Globus pallidus (tissue), 1 donor: ENCODE measurements at places on chromosomes 13 and 19.

GRCh38 chr13:91572439-91572838 lies 174.0 kb downstream of the GPC5 start:
- no peak for DNase-seq

DNA sequence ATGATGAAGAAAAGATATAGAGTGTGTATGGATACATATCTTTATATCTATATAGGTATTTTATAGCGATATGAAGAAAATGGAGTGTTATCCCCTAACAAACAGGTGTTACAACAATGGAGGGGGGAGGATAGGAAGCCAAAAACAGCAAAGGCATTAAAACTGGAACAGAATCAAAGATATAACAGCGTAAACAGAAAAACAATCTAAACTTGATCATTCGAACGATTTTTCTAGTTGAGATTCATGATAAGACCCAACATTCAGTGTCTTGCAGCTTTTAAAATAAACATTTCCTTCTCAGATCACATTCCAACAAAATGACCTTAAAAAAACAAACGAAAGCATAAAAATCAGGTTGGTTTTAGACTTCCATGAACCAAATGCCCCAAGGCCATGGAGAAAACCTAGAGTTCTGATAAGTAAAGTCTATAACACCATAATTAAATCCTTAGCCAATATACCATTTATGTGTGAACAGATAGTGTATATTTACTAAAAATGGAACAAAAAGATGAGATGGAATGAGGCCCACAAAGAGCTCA lies 55.7 kb downstream of the CAB39L start:
- no peak for DNase-seq

- no peak for DNase-seq
These were observed 217.5 kb downstream of the ABCC4 start for GRCh38 chr13:95083758-95084157.

DNA sequence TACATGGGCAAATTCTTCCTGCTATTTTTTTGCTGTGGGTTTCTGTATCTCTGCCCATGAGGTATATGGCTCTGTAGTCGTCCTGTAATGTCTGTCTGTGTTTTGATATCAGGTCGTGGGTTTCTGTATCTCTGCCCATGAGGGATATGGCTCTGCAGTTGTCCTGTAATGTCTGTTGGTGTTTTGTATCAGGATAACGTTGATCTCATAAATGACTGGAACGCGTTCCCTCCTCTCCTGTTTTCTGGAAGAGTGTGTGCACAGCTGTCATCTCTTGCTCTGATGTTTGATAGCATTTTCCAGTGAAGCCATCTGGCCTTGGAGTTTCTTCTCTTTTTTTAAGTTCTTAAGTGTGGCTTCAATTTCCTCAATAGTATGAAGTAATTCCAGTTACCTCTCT lies 57.2 kb downstream of the SOX1 start:
- no peak for DNase-seq

DNA sequence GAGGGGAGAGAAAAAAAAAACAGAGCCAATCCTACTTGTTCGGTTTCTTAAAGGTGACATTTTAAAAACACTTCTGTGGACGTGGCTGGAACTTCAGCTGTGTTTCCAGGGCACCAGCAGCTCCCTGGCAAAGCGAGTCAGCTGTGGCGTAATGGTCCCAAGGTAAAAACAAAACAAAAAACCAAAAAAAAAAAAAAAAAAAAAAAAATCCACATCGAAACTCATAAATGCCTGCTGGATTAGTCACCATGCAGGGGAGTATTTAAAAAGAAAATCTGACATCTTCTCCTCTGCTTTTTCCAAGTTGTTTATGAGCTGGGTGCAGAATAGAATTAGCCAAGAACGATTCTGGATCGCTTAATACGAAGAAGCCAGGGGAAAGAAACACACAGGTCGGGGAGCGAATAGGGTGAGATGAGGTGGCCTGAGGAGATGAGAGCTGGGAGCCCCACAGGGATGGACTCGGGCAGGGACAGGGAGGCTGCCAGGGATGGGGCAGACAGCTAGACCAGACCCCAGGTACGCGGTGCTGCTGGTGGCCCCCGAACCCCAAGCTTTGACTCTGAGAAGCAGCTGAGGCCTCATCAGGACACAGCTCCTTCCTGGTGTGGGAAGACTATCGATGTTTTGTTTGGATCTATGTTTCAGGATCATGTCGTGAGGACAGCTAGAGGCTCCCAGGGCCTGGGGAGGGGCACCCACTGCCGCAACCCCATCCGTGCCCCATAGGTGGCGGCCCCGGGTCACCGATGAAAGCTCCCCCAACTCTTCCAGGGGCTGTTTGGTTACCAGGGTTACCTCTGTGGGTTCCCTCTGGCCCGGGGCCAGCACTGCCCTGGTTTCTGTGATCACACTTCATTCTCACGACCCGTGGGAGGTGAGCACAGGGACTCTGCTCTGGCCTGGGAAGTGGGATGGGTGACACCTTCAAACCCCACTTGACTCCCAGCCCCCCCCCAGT lies 3.1 kb upstream of the CTXN1 start:
- DNase-seq, result no peak

DNA sequence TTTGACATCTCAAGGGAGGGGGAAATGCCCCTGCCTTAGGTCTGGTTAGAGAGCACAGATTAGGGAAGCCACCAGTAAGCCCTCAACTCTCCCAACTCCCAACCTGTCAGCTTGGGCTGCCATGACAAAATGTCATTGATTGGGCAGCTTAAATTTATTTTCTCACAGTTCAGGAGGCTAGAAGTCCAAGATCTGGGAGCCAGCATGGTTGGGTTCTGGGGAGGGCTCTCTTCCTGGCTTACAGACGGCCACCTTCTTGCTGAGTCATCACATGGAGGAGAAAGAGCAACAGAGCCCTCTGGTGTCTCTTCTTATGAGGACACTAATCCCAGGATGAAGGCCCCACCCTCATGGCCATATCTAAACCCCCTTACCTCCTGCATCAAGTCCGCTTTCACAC lies 24.2 kb downstream of the C19orf12 start:
- no peak for DNase-seq

- DNase-seq, result no peak
These were observed 70.4 kb downstream of the SUCLA2 start for GRCh38 chr13:47930649-47931165.

DNA sequence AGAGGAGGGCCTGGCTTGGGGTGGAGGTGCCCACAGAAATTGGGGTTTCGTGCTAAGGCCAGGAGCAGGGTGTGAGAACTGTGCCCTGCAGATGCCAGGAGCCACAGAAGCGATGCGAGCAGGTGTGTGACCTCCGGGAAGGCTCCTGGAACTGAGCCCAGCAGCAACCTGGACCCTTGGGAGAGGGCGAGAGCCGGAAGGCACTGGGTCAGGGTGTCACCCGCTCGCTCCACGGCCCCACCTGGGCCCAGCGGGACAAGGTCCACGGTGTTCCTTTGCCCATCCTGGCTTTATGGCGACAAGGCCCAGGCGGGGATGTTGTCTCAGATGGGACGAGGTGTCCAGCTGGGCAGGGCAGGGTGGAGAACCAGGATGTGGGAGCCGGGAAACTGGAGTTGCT lies 4.2 kb downstream of the MISP start:
- DNase-seq, result no peak

- DNase-seq, result no peak
These were observed 23.9 kb downstream of the OPA3 start for GRCh38 chr19:45560686-45561085.

DNA sequence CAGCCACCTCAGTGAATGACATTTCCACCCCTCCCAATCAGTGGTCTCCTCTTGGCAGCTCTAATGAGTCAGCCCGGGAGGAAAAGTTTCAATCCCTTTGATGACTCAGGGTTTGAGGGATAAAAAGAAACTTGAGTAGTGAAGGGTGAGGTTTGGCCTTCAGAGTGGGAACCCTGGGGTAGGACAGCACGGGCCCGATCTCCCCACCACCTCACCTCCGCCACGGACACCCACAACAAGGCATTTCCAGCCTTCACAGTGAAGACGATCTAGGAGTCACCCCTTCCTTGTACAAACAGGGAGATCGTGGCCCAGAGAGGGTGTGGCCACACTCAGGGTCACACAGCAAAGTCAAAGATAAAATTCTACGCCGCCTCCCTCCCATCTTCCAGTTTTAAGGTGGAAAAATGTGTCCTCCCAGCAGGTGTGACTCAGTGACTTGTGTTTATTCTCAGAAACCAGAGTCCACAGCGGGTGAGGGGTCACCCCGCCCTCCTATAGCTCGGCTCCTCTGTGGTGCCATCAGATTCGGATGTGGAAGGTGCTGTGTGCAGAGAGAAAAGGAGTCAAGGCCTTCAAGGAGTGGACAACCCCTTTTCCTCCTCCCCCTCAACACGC lies 12.3 kb downstream of the CIB3 start:
- no peak for DNase-seq

DNA sequence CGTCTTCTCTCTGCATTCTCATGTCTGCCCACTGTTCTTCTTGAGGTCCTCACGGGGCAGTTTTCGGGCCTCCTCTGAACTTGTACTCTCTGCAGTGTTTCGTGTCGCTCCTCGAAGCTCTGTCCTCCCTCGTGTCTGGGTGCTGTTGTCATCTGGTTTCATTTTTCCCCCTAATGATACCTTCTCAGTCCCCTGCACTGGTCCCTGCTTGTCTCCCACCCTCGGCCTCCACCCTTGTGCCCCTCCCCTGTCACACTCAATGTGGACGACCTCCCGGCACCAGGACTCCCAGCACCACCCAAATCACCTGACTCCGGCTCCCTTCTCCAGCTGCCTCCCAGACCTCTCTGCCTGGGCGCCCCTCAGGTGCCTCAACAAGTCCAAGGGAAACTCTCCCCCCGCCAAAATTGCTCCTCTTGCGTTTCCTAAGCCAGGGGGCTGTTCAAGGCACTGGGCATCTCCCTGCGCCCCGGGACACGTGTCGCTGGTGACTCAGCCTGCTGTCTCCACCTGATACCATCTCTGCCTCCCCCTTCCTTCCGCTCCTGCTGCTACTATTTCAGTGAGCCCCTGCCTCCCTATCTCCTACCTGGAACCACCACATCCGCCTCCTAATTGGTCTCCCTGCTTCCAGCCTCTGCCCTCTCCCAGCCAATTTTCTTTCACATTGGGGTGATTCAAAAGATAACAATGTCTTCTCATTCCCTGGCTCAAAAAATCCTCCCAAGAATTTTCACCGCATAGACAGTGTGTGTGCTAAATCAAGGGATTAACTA lies 49.5 kb downstream of the RFX2 start:
- no peak for DNase-seq

- DNase-seq, result no peak
These were observed 1.8 kb upstream of the PLIN5 start for GRCh38 chr19:4536798-4537197.

GRCh38 chr13:99230991-99231390 lies 27.2 kb downstream of the GPR18 start:
- no peak for DNase-seq

- DNase-seq, result no peak
These were observed 3.9 kb downstream of the EEF2 start for GRCh38 chr19:3981373-3981735.

GRCh38 chr13:32902029-32902780 lies 114.0 kb upstream of the KL start:
- no peak for DNase-seq

DNA sequence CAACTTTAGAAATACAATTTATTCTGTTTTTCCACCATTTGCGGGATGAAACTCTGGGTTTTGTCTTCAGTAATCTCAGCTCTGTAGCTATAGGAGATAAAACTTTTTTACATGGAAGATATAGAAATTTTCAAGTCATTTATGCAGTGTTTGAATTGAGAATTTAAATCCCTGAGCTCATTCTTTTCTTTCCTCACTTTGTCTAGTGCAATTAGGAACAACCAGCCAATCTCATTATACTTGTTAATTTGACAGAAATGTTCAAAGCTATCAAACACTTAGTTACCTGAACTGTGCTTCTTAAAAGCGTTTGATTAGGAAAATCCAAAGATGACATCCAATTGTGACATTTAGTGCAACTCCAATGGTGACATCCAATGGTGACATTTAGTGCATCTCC lies 1014.3 kb downstream of the SLITRK5 start:
- no peak for DNase-seq

GRCh38 chr13:110562696-110563462 lies 1.4 kb upstream of the RAB20 start:
- DNase-seq, result no peak

DNA sequence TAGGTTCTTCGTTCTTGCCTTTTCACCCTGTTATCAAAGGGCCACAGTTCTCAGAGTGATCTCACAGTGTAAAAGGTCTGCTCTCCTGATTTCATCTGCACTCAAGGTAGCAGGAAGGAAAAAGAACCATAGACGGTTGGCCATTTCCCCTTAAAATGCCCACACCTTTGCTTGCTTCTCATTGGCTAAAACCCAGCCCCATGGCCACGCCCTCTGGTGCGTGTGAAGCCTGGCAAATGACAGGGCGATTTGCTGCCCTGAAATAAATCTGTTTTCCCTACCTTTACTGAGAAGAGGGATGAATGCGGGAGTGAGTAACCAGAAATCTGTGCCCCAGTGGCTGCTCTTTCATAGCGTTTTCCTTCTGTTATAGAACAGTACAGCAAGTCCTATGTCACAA lies 269.3 kb downstream of the POU4F1 start:
- DNase-seq, result no peak
